ENCODE measurements at places on chromosomes 11 and 22.

DNA sequence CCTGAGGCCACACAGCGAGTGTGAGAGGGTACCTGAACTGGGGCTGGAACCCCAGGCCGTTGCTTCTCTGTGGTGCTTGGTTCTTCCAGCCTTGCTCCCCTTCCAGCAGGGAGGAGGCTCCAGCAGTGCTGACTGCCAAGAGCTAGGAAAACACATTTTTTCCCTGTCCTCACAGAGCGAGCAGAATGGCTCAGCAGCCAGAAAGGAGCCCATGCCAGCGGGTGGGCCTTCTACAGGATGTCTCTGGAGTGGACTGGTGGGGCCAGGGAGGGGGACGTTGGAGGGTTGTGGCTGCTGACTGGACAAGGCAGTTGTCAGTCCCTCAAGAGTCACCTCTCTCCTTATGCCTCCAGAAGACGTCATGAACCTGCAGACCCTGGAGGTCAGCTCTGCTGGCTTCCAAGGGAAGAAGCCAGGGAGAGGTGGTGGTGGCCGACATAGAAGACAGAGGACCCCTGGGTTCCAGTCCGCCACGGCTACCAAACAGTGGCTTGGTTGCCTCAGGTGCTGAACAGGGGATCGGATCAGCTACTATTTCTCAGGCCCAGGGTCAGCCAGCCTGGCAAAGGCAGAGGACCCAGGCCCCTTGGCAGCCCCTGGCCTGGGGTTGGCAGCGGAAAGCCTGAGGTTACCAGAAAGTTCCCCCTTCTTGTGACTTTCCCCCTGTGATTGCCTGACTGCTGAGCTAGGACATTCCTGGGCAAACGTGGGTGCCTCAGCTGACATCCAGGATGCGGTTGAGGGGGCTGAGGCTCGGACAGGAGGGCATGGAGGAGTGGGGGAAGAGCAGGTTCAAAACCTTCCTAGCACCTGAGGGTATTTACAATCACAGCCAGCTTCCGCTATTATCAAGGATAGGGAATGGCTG is 3.7 kb downstream of the MAFF start:
- no peak for ATAC-seq

GRCh38 chr11:117396970-117397369 is 69.3 kb downstream of the CEP164 start:
- ATAC-seq = no peak

- peak; percentile 73 for ATAC-seq
Observed at GRCh38 chr11:121291896-121292494, 576 bp upstream of the SC5D start.

- ATAC-seq = no peak
Observed at GRCh38 chr11:49995565-49995964, 13.2 kb upstream of the OR4C12 start.

DNA sequence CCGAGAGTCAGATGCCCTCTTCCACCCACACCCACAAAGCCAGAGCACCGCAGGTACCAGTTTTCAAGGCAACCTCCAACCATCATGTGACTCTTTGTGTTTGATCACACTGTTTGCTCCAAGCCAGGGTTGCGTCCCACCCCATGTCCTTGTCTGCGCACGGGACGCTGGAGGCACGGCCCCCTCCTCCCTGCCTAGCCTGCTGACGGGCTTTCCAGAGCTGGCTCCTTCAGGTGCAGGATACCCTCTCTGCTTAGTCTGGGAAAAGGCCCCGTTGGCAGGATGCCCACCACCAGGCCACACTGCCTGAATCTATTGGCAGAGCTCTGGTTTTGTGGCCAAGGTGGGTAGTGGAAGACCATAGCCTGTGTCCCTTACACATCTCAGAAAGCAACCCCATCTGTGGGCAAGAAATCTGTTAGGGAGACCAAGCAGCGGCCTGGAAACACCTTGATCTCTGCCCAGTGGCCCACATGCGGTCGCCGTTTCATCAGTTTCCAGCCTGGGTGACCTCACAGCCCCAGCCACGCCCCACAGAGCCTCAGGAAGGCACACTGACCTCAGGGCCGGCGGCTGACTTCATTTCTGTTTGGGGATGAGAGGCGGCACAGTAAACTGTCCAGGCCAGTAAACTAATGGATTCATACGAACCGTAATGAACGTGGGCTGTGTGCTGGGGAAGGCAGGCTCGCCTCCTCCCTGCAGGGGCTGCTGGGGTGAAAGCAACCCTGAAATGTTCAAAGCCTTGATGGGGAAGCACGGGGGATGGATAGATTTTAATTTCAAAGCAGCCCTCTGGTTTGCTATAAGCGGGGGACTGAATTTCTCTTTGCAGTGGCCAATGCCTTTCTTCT is 25.8 kb downstream of the CDPF1 start:
- no peak for ATAC-seq

GRCh38 chr11:121446752-121447156 is 5.4 kb upstream of the SORL1 start:
- ATAC-seq = no peak

DNA sequence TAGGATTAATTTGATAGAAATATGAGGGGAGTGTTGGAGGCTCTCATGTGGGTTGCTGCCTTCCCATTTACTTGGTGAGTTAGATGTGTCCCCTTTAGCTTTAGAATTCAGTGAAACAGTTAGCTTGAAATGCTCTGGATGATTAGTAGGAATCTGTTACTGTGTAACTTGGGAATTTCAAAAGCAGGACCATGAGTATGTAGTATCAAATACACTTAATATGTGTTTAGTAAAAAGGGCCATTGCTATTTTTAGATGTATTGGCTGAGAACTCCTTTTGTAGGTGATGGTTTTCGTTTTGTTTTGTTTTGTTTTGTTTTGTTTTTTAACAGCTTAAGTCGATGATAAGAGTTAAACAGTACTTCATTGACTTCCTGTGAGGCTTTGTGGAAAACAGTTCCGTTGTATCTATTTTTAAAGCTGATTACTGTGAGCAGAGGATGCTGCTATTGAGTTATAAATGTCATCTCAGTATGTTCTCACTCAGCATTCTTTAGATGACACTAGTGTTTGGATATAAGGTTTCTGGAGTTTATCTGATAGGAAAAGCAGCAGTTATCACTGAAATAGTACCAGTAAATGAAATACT is 53.5 kb downstream of the MCAM start:
- ATAC-seq = no peak

DNA sequence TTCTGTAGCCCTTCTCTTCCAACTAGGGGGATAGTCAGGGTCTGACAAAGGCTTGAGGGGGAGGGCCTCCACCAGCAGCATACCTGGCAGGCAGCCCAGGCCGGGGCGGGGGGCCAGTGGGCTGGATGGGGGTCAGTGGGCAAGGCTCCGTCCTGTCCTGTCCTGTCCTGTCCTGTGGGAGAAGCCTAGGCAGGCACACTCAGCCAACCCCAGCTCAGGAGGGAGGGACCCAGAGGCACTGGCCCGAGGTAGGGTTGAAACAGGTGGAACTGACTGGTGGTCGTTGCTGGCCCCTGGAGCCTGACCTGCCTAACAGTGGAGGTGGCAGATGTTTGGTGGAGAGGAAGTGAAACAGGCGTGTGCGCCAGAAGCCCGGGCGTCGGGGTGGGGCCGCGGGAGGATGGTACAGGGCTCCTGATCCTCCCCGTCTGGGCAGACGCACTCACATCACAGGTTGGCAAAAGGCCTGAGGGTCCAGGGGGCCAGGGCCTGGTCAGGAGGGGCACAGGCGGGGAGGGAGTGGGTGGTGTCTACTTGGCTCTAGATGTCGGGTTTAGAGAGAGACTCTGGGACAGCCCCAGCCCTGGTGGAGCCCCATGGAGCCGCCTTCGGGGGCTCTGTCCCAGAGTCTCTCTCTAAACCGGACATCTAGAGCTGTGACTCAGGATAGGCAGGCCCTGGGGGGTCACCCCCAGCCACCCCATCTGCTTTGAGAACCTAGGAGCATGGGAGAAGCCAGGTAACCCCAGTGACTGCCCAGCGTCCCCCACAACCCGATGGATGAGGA is 32.5 kb upstream of the GRAMD4 start:
- peak; percentile 92 for ATAC-seq

GRCh38 chr22:39437791-39438704 is 18.8 kb upstream of the MGAT3 start:
- no peak for ATAC-seq

GRCh38 chr22:45579306-45579705 is 76.6 kb downstream of the FBLN1 start:
- no peak for ATAC-seq

- no peak for ATAC-seq
Observed at GRCh38 chr11:84655712-84656111, 971.4 kb downstream of the DLG2 start.

GRCh38 chr11:79229047-79229446 is 211.8 kb downstream of the TENM4 start:
- no peak for ATAC-seq

GRCh38 chr11:6587360-6587953 is 16.0 kb downstream of the RRP8 start:
- no peak for ATAC-seq

- no peak for ATAC-seq
Observed at GRCh38 chr22:29190918-29191317, 14.8 kb upstream of the EMID1 start.

DNA sequence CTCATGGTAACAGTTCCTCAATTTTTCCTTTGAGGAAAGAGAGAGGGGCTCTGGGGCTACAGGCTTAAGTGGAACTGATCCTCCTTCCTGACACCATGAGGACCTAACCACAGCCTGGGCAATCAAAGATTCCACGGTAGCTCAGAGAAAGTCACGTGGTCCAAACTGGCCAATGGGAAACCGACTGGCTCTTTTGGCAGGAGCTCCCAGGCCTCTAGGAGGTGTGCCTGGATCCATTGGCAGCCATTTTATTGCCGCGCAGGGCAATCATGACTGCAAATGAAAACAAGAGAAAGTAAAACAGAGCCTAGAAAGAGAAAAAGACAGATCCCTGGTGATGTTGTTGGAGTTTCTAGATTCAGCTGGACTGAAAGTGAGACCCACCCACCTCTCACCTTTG is 27.3 kb upstream of the ASPHD2 start:
- ATAC-seq = no peak

GRCh38 chr11:126194121-126194543 is 17.3 kb downstream of the RPUSD4 start:
- ATAC-seq = no peak

DNA sequence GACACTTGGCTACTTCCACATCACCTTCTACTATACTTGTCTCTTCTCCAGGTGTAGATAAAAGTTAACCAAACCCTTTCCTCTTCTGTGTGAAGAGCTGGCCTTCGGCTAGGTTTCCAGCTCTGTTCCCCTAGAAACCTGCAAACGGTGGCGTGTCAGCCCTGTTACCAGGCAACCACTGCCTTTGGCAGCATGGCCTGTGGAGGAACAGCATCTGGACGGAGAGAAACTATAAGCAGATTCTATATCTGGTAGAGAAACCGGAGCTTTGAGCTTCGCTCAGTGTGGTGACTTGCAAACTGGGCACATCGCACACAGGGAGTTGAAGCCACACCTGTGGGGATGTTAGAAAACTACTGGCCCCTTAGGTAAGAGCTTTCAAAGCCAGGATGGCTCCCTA is 35.9 kb downstream of the ARAP1 start:
- no peak for ATAC-seq

GRCh38 chr22:41521126-41521525 is 23.1 kb downstream of the POLR3H start:
- no peak for ATAC-seq

DNA sequence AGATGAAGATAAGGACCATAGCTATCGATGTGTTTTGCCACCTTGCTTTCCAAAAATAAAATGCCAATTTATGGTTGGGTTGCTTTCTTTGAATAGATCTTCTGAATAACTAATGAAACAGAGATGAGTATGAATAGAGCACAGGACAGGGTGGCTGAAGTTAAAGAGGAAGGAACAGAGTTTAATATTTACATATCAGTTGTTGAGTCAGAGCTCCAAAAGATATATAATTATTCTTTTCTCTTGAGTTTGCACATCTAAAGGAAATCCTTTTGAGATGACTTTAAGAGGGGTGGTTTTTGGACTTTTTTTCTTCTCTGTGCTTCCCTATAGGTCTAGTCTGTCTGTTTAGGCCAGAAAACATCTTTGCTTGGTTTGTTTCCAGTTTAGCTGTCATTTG is 115.2 kb downstream of the DDX10 start:
- peak; percentile 53 for ATAC-seq

GRCh38 chr11:27965559-27965958 is 142.4 kb downstream of the KIF18A start:
- no peak for ATAC-seq

- peak; percentile 9 for ATAC-seq
Observed at GRCh38 chr11:59559886-59560285, 48.5 kb downstream of the OR4D9 start.

- ATAC-seq = no peak
Observed at GRCh38 chr11:122202161-122202950, 86.3 kb upstream of the BLID start.

DNA sequence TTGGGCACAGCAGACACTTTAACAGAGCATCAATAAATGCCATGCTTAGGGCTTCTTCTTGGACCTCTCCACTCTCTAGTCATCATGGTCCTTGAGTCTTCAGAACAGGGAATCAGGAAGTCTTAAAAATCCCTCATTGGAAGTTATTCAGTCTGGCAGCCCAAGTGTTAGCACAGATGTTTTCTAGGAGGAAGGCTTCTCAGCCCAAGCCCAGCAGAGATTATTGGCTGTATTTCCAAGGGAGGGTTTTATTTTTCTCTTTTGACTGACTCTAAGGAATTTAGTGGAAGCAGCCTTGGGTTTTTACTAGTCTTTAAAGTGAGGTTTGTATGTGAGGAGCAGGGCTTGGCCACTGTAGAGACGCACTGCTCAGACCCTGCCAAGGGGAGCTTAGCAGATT is 41.9 kb downstream of the CEP164 start:
- no peak for ATAC-seq

DNA sequence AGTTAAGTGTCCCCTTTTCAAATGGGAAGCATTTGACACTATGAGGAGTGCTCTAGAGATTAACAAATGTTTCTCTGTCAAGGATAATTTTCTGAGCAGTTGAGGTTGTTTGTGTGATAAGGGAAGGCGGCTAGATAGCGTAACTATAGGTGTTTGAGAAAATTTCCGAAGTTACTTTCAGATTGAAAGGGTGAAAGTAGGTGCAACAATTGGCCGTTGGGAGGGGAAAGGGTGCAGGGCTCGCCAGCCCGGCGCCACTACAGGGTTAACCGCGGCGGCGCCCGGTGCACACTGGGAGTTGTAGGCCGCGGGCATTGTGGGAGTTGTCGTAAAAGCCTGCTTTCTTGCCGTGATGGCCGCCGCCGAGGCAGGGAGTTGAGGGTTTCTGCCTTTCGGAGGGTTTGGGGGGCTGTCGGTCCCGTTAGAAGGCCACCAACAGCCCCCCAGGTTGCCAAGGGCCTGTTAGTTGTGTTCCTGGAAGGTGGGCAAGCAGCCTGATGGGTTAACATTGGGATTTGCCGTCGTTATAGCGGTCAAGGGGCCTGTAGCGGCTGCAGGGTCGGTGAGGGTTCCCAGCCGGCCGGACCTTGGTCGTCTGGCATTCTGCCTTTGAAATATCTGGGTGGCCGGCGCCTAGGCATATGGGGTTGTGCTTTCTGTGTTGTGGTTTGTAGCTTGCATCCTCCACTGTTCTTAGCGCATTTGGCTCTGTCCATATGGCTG is 36.5 kb upstream of the HSD17B12 start:
- ATAC-seq = peak; percentile 100

- peak; percentile 9 for ATAC-seq
Observed at GRCh38 chr11:110089617-110090282, 3.4 kb upstream of the ZC3H12C start.

Measured in stimulated activated memory B cell treated with anti-CD40 and anti-IgM and Interleukin-4, amounts not matched to agents 10 μg/mL and 1 μg/mL and 100 μg/mL, for 72 hours (primary cell).